ENCODE measurements at places on chromosomes 12 and 14.

GRCh38 chr14:101877766-101878165, 86.6 kb upstream of the DYNC1H1 start:
- no peak for DNase-seq

- no peak for DNase-seq
Measured at GRCh38 chr14:99730876-99731546, 46.9 kb downstream of the CYP46A1 start.

DNA sequence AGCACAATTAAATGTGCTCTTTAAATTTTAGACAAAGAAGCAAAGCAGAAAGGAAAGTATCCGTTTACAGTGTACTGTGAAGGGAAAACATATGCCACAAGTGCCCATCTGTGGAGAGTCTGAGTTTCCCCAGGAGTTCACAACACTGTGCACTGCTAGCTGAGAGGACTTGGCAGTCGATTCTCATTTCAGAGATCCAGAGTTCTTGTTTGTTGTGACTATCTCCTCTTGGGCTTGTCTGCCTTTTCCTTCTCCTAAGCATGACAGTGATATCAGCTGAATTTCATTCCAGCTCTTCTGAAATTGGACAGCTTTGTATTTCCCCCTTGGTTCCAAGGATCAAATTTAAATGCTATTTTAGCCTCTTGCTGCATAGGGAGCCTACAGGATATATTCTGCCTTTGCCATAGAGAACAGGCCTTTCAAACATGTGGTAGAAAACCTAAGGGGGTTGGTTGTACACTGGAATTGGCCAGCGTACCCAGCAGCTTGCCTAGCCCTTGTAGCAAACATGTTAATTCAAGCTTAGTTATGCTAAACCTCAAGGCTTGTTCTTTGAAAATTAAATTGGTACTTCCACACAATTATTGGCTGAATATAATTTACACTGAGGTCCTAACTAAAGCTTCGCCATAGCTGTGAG, 259.2 kb upstream of the NOVA1 start:
- DNase-seq: no peak

GRCh38 chr12:75979181-75979580, 52.4 kb downstream of the PHLDA1 start:
- peak; percentile 88 for DNase-seq

DNA sequence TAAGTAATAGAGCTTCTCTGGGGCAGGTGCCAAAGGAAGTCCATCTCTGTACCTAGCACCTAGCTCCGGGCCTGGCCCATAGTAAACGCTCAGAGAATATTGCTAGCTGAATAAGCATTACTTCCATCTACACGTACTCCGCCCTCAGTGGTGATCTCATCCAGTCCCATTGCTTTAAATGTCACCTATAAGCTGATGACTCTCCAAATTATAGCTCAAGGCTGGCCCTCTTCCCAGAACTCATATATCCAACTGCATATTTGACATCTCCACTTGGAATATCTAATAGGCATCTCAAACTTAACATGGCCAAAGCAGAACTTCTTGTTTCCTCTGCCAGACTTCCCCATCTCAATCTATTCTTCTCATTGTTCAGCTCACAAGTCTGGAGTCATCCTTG, 6.9 kb upstream of the DYNLL1 start:
- DNase-seq: no peak

- no peak for DNase-seq
Measured at GRCh38 chr12:3605692-3606091, 114.7 kb downstream of the PRMT8 start.

DNA sequence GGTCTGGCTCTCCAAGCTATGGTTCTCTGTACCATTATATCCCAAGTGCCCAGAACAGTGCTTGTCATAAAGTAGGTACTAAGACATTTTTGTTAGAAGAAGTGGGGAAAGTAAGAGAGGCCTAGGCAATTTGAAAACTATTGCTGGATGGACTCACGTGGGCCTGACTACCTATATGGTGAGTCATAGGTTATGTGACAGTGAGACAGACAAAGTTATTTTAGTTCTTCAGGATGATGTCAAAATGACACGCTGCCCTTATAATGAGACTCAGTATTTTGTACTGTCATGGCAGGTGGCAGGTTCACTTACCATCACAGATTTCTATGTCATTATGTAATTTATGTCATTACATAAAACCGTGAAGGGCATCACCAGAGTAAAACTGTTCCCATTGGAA, 53.1 kb downstream of the PARP11 start:
- DNase-seq: no peak

DNA sequence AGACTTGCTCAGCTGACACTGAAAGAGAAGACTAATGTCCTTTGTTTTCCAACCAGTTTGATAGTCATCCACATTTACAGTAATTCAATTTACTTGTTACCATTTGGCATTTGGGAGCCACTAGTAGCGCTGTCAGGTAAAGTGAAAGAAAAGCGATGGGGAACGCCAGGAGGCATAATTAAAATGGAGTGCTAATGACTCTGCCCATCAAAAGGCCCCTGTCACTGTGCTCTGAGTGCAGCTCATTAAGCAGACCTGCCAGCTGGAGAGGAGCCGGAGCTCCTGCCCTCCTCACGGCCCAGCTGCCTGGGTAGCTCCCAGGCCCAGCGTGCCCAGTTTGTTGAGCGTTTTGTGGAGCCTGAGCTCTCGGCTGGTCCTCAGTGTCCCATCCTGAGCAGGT, 463.6 kb upstream of the CCDC196 start:
- no peak for DNase-seq

- no peak for DNase-seq
Measured at GRCh38 chr12:58412461-58413060, 471.2 kb downstream of the ATP23 start.

DNA sequence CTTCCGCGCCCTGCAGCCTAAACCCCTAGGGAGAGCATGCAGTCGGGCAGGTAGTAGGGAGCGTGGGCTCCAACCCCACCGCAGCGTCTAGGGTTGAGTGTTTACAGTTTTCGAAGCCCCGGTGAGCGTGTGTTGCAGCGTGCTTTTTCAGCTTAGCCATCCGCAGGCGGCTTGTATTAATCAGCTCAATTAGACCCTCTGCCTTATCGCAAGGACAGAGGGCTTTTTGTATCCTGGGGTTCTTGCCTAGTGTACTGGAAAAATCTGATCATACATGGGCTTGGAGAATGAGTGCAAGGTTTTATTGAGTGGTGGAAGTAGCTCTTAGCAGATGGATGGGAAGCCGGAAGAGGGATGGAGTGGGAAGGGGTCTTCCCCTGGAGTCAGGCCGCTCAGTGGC, 44.4 kb upstream of the GNG2 start:
- no peak for DNase-seq

- no peak for DNase-seq
Measured at GRCh38 chr14:51883232-51883631, 22.8 kb downstream of the GNG2 start.

GRCh38 chr12:70427611-70428010, 61.5 kb downstream of the KCNMB4 start:
- DNase-seq: no peak

DNA sequence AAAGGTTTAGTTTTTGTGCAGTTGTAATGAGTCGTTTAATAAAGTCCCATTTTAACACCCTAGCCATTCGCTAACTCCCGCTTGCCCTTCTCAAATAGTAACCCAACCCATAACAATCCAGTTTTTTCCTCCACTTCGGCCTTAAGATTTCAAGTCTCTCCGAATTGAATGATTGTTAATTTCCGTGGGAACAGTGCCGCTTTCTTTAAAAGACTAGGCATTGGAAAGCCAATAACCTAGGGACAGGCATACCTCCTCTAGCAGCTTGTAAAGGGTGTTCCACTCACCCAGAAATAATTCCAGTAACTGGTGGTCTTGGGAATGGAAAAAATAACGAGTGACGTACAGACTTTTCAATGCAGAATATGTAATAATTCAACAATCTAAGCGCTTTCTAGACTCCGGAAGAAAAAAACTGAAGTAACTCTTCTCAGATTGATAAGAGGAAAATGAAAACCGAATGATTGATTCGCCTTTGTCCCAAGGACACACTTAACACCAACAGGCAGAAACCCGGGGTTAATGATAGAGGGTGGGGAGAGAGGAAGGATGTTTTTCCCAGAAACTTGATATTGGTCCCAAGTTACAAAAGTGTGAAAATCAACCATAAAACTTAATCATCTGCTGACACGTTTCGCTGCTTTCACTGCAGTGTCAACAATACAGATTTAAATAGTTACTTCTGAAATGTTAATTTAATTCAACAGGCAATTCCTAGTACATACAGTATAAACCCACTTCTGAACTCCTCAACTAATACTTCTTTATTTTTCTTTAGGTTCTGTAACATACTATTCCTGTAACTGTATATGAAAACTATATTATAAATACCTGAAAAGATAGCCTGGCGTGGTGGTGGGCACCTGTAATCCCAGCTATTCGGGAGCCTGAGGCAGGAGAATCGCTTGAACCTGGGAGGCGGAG, 1.0 kb upstream of the SINHCAF start:
- DNase-seq: no peak

- no peak for DNase-seq
Measured at GRCh38 chr12:100027671-100028070, 42.9 kb upstream of the ANKS1B start.

GRCh38 chr12:128298091-128298748, 31.2 kb downstream of the TMEM132C start:
- no peak for DNase-seq

DNA sequence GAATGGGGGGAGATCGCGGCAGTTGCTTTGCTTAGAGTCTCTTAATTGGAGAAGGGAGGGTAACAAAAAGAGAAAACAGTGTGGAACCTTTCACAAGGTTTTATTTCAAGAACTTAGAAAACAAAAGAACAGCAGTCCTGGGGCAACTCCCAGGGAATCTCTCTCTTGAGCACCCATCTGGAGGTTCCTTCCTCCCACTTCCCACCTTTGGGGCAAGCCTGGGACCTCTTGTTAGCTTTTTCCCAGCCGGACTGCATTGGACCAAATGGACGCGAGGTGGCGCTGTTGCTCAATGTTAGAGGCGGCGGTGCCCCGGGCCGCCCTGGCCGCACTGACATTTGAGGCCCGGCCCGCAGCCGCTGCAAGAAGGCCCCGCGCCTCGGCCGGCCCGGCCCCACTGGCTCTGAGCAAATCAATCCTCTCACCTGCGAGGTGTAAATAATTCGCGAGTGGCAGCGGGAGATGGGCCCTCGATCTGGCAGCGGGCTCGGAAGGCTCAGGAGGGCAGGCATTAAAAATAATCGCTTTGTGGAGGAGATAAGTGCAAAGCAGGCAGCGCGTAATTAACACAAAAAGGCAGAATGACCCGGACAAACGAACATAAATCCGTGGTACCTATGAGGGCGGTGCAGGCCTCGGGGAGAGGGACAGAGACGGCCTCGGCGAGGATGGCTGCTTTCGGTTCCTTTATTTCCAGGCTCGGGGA, 2.8 kb upstream of the HOXC8 start:
- peak; percentile 82 for DNase-seq
